Purkinje cell (primary cell): ENCODE measurements at places on chromosomes 3 and 15. TPM values are rescaled to one million over a fixed set of nuclear protein-coding genes. Genes with fewer than 3 reads are reported as not detected.

ENTPD3 gene
- polyA plus RNA-seq, result 2.9 TPM in 1 of 2 replicates, not detected in the other

SMCO1 gene
- 1.5 TPM in 1 of 2 replicates, not detected in the other for polyA plus RNA-seq

PAQR5 gene
- 0.09 and 0.42 TPM in 2 replicates for polyA plus RNA-seq

LTF gene
- not detected in 2 replicates for polyA plus RNA-seq

NTRK3 gene
- polyA plus RNA-seq, result 20.6 and 23.4 TPM in 2 replicates

FBXW12 gene
- 0.17 TPM in 1 of 2 replicates, not detected in the other for polyA plus RNA-seq

CYP1A2 gene
- polyA plus RNA-seq, result not detected in 2 replicates

TPRA1 gene
- 1.4 and 3.4 TPM in 2 replicates for polyA plus RNA-seq

POPDC2 gene
- not detected in 2 replicates for polyA plus RNA-seq

WDR93 gene
- polyA plus RNA-seq, result 0.39 and 0.56 TPM in 2 replicates

CFAP100 gene
- polyA plus RNA-seq, result not detected in 2 replicates

STX19 gene
- polyA plus RNA-seq, result 38.6 and 50.6 TPM in 2 replicates

GOLGA8G gene
- polyA plus RNA-seq, result not detected in 2 replicates

DENND6A gene
- 3.2 and 6.3 TPM in 2 replicates for polyA plus RNA-seq

ILDR1 gene
- not detected in 2 replicates for polyA plus RNA-seq

IQCH gene
- polyA plus RNA-seq, result 1.8 and 5.2 TPM in 2 replicates

MYO5C gene
- polyA plus RNA-seq, result 2.6 and 4.4 TPM in 2 replicates

DAPK2 gene
- polyA plus RNA-seq, result 0.29 and 0.46 TPM in 2 replicates

LRRC2 gene
- polyA plus RNA-seq, result 0.04 and 1.6 TPM in 2 replicates
